Right renal pelvis (tissue), 4 donors: ENCODE measurements at places on chromosomes 13 and 19. TPM values are rescaled to one million over a fixed set of nuclear protein-coding genes. Genes with fewer than 3 reads are reported as not detected.

DNA sequence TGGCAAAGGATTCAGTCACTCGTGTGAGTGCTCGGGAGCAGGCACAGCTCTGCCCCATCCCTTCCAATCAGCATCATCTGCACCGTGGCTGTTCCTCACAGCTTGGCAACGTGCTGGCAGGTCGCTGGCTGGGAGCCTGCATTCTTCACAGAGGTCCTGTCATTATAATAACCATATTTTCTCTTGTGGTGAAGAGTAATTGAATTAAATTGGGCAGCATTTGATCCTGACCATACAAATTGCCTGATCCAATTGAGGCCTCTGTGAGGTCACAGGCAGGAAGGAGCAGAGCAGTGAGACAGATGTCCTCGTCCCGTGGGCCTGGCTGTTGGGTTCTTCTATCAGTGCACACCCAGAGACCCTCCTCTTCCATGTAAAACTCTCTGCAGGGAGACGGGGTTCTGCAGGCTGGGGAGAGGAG is 407.8 kb downstream of the COG6 start:
- no peak for DNase-seq

DNA sequence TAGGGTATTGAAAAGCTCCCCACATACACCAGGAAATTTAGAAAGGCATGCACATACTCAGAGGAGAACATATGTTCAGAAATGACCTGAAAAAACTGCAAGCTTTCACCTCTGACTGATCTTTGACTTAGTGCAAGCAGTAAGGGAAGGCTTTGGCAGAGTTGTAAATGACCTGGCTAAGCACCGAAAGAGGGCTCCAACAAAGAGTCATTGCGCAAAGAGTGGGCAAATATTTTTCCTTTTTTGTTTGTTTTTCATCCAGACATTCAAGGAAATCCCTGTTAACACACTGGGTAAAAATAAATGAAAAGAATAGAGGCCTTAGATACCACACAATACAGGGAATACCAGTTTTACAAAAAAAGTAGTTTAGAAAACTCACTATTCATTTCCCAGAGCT is 5.2 kb upstream of the ZNF233 start:
- no peak for DNase-seq

DNA sequence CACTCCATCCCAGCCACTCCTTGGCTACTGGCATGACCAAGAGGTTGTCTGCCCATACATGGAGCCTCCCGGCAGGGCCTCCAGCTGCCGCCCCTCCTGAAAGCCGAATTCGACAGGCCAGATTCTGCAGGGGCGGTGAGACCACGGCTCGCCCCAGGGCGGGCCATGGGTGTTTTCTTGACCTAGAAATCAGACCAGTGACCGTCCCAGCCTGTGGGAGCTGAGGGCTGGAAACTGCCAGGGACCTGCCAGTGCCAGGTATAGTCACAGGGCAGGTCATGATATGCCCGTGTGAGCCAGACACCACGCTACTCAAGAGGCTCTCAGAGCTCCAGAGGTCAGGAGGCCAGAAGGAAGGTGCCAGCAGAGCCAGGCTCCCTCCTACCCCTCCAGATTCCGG is 16.8 kb downstream of the DAPK3 start:
- no peak for DNase-seq

DNA sequence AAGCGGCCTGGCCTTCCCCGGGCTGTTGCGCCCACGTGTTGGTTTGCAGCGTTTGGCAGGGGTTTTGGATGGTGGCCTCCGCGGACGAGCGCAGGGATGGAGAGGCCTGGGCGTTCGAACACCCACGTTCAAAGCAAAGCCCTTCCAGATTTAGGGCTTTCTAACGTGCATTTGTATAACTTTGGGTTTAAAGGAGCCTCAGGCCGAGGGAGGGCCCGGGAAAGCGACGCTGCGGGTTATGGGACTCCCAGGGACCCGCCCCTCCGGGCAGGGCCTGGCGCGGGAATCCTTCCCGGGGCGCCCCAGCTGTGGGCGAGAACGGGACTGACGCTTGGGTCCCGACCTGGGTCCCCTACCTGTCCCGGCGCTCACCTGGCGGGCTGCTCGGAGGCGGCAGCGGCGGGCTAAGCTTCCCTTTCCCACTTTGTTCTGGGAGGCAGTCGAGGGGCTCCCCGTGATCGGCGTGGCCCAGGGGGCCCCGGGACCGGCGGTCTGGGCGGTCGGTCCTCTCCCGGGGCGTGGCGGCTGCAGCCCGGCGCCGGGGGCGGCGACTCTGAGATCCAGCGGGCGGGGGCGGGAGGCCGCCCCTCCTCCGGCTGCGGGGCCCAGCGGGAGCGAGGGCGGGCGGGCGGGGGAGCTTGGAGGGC is at the start of gene FBXO17:
Gene FBXO17, minus strand, starts transcription at position 529 of the 647 bp plus-strand sequence. CDS start 25,423 bp downstream, outside the sequence.
- peak; percentile 56 for DNase-seq

GRCh38 chr13:58235454-58235853 is 603.9 kb downstream of the PCDH17 start:
- DNase-seq = no peak

- no peak for DNase-seq
Measured at GRCh38 chr19:13036366-13036976, 41.2 kb downstream of the NFIX start.

- DNase-seq = no peak
Measured at GRCh38 chr13:113117911-113118260, 4.7 kb upstream of the F10 start.

GRCh38 chr13:49443357-49443703 is 534 bp downstream of the CAB39L start:
- DNase-seq = peak; percentile 49

DNA sequence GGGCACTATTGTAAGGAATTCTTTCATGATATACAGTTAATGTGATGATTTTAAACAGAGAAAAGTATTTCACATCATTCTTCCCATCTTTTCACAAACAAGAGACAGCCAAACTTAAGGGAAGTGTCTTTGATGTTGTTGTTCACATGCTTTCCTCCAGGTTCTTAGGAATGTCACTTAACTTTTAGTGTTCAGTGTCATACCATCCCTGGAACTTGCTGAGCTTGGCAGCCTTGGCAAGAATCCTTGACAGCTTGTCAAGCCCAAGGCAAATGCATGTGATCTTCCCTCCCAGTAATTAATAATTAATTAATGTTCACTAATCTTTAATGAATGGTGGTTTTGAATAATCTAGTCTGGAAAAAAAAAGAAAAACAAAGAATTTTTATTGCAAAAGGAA is 727.9 kb upstream of the PRR20A start:
- DNase-seq = no peak

DNA sequence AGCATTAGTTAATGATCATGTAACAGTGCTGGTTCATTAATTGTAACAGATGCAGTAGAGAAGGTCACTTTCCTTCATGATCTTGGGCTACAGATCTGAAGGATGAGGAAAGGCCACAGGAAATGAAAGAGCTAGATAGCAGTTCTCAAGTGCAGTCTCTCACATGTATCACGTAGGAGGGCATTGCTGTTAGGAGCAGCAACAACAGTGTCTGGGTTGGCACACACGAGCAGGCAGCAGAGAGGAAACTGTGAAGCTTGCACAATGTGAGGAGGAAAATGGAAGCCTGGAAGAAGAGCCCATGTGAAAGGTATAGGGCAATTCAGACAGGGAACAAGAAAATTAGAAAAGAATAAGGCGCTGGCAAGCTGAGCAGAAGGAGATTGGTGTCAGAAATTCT is 1741.5 kb downstream of the PCDH9 start:
- no peak for DNase-seq

- no peak for DNase-seq
Measured at GRCh38 chr19:28843761-28844492, 369.0 kb downstream of the UQCRFS1 start.

GRCh38 chr13:101655435-101655834 is 203.0 kb downstream of the ITGBL1 start:
- no peak for DNase-seq

DNA sequence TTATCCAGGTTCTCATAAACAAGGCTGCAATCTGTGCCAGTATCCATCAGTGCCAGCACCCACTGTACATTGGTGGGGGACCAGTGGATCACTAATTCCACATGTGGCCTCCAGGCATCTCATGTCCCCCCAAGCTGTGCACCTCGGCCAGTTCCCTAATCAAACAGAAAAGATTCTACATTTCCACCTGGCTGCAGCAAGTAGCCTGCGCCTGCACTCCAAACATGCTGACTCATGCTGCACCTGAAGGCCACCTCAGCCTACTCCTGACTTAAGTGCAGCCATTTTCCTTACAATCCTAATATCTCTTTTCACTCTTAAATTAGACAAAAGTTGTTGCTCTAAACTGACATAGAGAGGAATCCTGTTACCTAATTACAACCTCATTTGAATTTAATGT is 729.4 kb upstream of the MIR17HG start:
- no peak for DNase-seq

DNA sequence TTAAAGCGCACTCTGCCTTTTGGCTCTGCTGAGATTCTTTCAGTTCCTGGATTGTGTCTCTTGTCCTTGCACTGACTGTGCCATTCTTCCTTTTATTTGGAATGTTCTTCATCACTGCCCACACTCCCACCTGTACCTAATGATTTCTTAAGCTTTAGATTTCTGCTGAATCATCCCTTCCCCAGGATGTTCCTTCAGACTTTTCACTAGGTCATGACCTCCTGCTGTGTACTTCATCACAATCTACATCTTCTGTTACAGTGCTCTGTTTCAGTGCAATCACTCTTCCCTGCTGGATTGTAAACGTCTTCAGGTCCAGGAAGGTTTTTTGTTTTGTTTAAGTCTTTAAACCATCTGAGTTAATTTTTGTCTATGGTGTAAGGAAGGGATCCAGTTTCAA is 281.0 kb downstream of the ATP8A2 start:
- no peak for DNase-seq

DNA sequence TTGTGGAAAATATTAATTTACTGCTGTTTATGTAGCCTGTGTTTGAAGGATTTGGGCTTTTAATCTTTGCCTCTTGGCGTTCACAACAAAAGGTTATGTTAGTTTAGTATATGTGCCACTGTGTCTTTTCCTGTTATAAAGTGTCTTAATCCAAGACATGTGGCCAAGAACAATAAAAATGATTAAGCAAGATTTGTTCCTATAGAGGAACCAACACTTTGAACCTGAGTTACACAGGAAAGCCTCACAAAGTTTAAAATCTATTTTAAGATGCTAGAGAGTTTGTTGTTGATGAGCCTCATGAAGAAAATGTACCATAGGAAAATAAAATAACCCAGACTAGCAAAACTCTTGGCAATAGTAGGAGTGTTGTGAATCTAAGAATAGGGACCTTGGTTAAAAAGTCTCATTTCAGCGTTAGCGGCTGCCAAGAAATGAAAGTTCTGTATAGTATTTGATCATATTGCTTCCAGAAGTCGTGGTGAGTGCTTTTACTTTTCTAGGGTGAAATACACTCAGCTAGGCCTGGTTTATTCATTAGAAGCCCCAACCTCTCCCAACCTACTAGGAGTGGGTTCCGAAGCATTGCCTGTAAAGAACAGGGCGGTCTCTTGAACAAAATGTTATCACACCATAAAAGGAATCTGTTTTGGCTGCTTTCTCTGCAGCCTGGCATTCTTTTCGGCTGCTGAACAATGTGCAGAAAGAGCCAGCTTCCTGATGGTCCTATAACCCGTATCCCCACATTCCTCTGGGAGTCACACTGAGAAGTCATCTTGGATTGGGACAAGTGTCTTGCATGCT is 102.6 kb downstream of the LRCH1 start:
- no peak for DNase-seq

DNA sequence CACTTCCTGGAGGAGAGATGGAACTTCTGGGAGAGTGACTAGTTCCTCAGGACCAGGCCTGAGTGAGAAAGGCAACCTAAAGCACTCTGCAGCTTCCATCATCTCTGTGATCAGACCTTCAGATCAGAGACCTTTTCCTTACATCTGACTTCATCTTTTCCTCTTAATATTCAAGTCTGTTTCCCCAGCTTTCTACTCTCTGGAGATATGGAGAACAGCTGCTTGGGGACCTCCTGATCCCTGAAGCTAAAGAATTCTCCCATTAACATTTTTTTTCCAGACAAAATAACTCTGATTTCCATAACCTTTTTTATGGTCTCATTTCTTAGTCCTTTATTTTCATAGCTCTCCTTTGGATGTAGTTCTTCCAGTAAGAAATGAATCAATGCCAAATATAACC is 133.4 kb upstream of the FNDC3A start:
- no peak for DNase-seq

DNA sequence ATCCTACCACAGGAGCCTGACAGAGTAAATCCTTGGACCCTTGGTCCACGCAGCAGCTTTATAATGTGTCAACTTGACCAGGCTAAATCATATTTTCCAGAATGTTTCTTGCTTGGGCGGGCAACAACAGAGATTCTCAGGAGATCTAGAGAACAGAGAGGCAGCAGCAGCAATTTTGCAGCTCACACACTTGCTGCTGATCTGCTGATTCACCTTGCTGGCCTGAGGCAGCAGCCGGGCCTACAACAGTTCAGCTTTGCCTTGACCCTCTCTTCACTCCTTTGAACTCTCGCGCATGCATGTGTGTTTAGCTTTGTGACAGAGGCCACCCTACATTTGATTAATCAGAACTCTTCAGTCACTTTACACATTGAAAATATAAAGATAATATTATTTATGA is 159.3 kb downstream of the UGGT2 start:
- no peak for DNase-seq

GRCh38 chr13:45768656-45769479 is 66.7 kb downstream of the CBY2 start:
- no peak for DNase-seq

- no peak for DNase-seq
Measured at GRCh38 chr19:2302319-2303210, 5.4 kb downstream of the LINGO3 start.

- no peak for DNase-seq
Measured at GRCh38 chr19:49491030-49491803, 3.8 kb downstream of the RPL13A start.

- peak; percentile 54 for DNase-seq
Measured at GRCh38 chr19:28710278-28710677, 502.7 kb downstream of the UQCRFS1 start.

DNA sequence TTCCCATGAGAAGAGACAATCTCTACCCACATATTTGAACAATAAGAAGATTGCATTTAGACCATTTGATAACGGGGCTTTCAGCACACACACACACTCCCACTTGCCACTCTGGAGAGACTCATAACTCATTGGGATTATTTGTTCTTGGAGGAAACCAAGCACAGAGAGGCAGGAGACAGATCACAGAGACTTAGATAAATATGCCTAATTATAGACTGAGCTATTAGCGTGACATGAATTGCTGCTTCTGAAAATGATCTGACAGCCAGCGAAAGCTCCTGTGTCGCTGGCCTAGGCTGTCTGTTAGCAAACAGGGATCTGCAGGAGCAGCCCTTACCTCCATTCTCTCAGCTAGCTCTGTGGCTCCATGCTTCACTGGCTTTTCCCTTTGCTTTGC is 111.4 kb downstream of the CCNA1 start:
- no peak for DNase-seq

GRCh38 chr13:75902166-75903104 is 266.3 kb downstream of the LMO7 start:
- DNase-seq = no peak

GRCh38 chr19:13396250-13397080 is 109.8 kb downstream of the CACNA1A start:
- DNase-seq = no peak

Gene ACP7
- 0.65 TPM for polyA plus RNA-seq

Gene CGB3
- not detected for polyA plus RNA-seq

Gene FCHO1
- 2.1 TPM for polyA plus RNA-seq

Gene APOC4
- not detected for polyA plus RNA-seq

Gene PODNL1
- polyA plus RNA-seq = 0.84 TPM

Gene KCNRG
- polyA plus RNA-seq = 1.3 TPM

Gene PSPN
- 2.2 TPM for polyA plus RNA-seq

Gene PRR20A
- polyA plus RNA-seq = not detected

Gene APOC1
- 10.6 TPM for polyA plus RNA-seq

Gene LRRC8E
- 2.6 TPM for polyA plus RNA-seq

Gene SMAD9
- polyA plus RNA-seq = 31.8 TPM

Gene DOCK6
- 39.1 TPM for polyA plus RNA-seq

Gene LRRC63
- polyA plus RNA-seq = 0.24 TPM

Gene LILRA1
- 0.44 TPM for polyA plus RNA-seq

Gene RNF225
- polyA plus RNA-seq = not detected
